Esophagus squamous epithelium (tissue), 5 donors: ENCODE measurements at places on chromosomes 3 and 15.

GRCh38 chr15:77120576-77120975 is 49.7 kb upstream of the TSPAN3 start:
- no peak for DNase-seq

DNA sequence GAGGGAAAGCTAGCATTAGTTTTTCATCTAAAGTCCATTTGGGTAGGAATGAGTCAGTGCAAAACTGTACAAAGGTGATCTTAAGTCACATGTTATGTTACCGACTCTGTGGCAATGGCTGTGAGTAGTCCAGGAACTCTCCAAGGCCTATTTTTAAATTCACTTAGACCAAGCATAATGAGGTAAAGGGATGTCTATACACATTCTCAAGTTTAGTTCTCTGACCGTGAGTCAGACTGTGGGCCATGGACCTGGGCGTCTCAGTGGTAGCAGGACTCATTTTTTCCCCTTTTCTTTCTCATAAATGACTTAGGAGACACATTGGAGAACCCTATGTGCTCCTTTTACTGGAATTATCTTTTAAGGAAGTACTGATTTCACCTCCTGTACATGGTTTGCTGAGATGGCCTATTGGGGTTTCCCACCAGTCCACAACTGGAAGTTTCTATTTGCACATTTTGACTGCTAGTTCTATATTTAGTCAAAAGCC is 488.7 kb upstream of the TPRG1 start:
- no peak for DNase-seq

DNA sequence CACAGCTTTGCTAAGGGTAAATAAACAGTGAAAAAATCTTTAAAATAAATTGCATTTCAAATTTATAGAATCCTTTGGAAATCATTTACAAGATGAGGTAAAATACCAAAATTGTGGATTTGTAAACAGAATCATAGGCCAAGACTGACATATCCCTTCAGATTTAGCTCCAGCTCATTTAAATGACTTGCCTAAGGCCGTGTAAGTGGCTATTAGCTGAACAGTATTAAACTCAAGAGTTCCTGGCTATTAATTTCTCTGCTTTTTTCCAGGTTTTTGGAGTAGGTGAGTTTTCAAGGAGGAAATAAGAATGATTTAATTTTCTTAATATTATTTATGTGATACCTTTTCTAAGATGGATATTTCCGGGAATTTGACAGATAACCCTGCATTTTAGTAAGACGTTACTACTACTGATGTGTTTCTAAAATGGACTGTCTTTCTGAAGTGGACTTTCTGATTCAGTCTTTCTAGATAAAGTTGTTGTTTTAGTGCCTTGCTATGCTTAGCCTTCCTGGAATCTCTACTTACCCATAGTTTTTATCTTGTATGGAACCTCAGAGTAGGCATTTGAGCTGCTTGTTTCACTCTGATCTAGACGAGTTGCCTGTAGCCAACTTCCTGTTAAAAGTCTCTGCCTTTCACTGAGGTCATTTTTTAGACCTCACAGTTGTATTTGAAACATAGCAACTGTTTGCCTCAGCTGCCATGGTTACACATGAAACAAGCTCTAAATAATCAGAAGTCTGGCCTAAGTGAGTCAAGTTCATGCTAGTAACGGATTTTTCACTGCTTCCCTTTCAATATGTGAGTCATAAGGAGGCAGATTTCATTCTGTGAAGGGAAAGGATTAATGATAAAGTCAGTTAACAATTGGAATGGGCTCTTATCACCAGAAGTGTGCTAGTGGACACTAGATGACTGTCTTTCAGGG is 127.0 kb downstream of the KLHL25 start:
- no peak for DNase-seq

DNA sequence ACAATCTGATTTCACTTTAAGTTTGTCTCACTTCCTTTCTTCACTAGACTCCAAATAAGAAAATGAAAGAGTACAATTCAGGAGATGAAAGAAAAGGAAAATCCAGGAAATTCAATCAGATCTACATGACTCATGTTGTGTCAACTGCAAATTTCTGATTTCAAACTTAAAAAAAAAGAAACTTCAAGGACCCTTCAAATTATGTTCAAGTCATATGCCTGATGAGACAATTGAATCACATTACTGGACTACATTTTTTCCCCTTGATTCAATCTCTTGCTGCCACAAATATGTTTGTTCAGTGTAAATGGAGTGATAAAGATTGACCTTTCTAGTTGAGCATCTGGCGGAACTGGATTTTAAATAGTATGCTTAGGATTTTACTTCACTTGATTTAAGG is 37.4 kb downstream of the FRMD5 start:
- no peak for DNase-seq

- no peak for DNase-seq
These were observed 366.8 kb upstream of the ZNF385D start for GRCh38 chr3:22117751-22118346.

DNA sequence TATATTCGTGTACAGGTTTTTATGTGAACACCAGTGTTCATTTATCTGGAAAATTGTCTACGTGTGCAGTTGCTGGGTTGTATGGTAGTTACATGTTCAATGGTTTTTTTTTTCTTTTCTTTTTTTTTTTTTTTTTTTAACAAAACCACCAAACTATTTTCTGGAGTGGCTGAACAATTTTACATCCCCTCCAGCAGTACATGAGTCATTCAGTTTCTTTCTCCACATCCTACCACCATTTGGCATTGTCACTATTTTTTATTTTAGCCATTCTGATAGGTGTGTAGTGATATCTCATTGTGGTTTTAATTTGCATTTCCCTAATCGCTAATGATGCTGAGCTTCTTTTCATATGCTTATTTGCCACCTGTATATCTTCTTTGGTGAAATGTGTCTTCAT is 256.3 kb upstream of the EOMES start:
- no peak for DNase-seq

- no peak for DNase-seq
These were observed 56.9 kb upstream of the SATB1 start for GRCh38 chr3:18481946-18482548.

DNA sequence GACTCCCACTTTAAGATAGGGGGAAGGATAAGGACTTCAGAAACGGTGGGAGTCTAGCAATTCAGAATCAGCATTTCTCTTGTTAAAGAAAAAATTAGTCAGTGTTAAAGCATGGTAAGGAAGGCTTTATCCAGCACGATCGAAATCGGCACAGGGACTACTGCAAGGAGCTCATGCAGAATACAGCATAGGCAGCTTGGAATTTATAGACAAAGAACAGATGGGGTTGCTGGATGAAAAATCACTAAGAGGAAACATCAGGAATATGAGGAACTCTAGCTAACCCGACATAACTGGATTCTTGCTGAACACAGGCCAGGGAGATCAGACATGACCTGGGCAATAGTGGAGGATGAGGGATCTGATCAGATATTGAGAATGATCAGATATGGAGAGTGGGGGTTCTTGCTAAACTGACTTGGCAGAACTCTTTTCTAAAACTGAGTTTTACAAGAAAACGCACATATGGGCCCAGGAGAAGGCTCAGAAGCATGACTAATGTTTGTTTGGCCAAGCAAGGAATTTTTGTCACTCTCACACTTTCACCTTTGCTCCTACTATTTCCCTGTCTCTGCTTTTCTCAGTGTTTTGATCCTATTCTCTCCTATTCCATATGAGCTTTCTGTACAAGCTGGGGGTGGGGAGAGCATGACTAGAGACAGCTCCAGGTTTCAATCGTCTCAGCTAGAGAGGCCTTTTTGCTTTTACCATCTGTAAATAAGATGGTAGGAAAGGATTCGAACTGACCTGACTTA is 3.9 kb upstream of the PLCH1 start:
- DNase-seq = no peak

DNA sequence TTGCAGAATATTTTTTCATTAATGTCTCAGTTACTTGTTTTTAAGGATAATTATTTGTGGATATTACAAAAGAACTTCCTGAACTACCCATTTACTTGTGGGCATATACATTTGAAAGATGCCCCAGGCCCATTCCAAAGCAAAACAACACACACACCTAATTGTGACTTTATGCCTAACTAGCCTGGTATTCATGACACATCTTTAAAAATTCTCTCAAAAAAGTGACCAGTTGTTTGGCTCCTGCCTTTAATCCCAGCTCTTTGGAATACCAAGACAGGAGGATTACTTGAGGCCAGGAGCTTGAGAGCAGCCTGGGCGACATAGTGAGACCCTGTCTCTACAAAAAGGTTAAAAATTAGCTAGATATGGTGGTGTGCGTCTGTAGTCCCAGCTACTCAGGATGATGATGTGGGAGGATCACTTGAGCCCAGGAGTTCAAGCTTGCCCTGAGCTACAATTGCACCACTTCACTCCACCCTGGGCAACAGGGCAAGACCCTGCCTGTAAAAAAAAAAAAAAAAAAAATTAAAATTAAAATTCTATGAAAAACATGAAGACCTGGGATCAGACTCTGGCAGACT is 51.7 kb upstream of the SLC4A7 start:
- DNase-seq = no peak

DNA sequence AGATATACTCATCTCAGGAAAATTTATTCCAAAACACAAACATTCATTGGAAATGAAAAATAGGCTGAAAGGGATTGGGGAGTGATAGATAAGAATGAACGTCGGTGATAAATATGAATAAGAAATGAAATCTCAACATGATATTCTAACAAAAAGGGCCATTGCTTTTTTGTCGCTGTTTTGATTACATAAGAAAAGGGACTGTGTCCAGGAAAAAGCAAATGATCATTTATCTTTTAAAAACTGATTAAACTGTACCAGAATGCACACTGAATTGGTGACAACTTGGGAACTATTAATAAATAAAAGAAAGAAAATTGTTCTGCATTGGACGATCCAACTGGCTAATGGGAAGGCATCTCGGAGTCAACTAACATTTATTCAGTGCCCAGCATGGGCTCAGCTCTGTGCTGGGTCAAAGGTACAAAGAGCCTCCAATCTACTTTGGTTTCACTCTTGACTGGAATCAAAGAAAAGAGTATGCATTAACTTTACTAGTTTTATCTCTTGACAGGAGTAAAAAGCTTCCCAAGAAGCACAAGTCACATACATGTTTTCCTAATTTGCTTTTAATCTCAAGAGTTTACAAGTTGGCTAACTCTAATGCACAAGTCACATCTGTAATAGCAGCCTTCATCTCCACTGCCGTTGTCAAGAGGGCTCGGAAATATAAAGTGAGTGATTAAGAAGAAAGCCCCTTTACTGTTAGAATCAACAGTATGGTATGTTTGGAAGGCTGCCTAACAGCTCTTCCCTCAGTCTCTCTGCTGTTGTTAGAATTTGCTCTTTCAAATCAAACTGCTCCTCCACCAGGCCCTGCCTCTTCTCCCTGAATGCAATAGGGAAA is 280.0 kb downstream of the IGSF11 start:
- DNase-seq = no peak

DNA sequence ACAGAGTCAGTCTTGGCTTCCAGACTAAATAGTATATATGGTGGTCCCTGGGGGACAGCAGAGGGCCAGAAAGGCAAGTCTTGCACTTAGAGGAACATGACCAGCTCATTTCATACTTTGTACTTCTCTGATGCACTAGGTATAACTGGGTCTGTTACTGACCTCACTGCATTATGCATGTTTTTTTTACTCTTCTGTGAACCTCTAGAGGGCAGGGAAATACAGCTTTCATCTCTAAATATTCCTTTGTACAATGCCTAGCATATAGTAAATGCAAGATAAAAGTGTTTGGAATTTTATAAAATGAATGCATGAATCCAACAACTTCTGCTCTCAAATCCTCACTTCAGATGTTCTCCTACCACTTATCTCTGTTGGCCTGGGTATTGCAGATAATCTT is 23.4 kb upstream of the ARL14 start:
- no peak for DNase-seq

DNA sequence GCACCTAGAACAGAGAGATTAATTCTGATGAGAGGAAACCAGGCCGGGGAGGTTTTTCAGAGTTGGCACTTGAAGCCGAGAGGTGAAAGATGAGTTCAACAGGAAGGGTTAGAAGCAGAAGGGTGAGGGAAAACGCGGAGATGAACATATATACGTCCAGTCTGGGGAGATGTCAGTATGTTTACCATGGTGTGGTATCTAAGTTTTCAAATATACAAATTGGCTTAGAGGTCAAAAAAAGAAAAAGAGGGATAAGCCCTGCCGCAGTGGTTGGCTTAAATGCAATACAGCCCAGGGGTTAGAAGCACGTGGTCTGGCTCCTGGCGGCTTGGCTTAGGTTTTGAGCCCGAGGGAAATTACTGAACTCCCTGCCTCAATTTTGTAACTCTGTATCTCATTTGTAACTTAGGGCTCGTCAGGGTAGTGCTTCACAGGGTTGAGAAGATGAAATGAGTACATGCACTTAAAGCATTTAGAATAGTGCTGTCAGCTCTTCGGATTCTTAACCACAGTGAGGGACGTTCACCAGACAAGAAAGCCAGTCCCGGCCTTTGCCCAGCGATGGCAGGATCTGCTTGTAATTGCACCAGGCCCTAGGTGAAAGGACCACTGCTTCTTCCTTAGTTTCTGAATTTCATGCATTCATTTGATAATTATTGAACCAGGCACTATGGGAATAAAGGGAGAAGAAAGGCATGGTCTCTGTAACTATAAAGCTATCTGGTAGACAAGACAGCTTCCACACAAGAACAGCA is 6.4 kb downstream of the HES1 start:
- DNase-seq = no peak

DNA sequence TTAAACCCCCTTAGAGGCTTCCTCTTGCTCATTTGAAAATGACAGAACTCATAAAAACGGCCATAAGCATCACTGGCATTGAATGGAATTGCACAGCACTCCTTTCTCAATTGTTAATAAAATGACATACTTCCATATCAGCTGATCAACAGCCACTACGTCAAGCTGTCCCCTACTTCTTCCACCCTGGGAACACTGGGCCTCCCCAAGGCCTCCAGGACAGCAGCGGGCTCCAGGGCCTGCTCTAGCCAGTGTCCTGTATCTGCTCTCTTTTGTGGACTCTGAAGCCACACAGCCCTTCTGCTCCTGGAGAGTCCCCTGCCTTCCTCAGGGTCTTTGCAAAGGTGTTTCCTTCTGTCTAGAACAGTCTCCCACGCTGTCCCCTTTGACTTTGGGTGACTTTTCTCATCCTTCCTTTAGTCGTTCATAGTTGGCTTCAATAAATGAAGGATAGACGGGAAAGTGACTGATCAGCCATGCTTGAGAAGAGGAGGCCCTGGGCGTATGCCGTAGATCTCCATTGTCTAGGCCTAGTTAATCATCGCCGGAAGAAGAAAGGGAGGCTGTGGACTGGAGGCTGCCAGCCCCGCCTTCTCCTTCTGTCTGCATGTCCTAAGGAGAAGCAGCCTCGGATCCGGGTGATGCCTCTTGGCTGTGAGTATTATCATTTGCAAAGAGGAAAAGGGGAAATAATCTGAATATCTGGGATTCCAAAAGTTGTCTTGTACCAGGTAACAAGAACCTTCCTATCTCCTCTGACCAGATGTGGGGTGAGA is 4.7 kb upstream of the THSD4 start:
- DNase-seq = no peak

DNA sequence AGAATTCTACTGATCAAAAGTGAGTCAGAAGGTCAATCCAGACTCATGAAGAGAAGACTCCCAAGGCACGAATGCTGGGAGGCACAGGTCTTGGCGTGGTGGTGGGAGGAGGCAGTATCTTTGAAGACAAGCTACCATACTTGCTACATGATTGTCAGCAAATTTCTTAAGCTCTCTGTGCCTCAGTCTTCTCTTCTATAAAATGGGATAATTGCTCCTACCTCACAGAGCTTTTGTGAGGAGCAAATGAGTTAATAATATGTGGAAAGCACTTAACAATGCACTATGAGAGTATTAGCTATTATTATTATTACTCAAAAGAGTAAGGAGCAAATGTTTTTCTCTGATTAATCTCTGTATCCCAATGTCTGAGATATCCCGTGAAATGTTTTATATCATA is 36.2 kb downstream of the EHD4 start:
- DNase-seq = no peak
